Upper lobe of right lung (tissue), 1 donor: ENCODE measurements at places on chromosomes 7 and 10. TPM values are rescaled to one million over a fixed set of nuclear protein-coding genes. Genes with fewer than 3 reads are reported as not detected.

The LLCFC1 gene
- not detected for total RNA-seq

The PLXDC2 gene
- total RNA-seq: 129 TPM

The CPEB3 gene
- 5.7 TPM for total RNA-seq

The MSMB gene
- total RNA-seq: not detected

GRCh38 chr7:73350306-73351068 lies 22.5 kb downstream of the FKBP6 start:
- H3K27ac ChIP-seq: no peak overlapping the region
- no peak for DNase-seq
- H3K36me3 ChIP-seq: no peaks in the 10 kb centered on the region
- H3K4me3 ChIP-seq: no peak overlapping the region

- DNase-seq: no peak
- H3K4me3 ChIP-seq: no peak overlapping the region
- no peaks in the 10 kb centered on the region for H3K4me1 ChIP-seq
- H3K36me3 ChIP-seq: no peaks in the 10 kb centered on the region
These were observed 248.1 kb downstream of the AHR start for GRCh38 chr7:17546592-17546991.

DNA sequence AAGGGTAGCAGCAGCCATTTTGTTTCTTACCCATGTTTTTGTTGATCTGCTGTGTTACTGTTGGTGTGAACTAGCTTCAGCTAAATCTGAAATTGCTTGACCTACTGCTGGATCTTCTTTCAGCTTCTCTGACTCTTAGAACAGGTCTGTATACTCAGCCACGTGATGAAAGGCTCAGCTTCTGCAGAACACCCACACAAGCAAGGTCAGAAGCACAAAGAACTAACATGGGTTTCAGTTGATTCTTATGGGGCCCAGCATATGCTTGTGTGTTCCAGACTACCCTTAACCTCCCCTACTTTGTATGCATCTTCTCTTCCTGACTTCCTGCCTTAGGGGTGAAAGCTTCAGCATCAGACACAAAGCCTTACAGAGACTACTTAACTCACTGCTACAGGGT lies 186.8 kb downstream of the HGF start:
- H3K27ac ChIP-seq: no peak overlapping the region
- no peaks in the 10 kb centered on the region for H3K36me3 ChIP-seq

DNA sequence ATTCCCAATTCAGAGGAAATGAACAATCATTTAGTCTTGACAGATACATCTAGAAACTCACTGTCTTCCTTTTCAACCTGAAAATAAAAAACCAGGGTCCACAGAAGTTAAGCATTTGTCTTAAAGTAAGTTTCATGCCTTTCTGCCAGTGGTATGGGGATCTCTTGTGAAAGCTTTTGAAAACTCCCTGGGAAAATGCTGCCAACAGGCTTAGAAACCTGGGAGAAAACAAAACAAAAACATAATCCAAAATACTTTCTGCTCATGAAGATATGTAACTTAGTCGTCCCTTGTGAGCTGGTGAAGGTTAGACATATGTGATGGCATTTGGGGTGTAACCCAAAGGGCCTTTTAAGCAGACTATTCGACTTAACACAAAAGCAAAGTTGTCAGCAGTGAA lies 66.4 kb upstream of the ZNF438 start:
- DNase-seq: no peak
- H3K27ac ChIP-seq: no peak overlapping the region
- no peaks in the 10 kb centered on the region for H3K4me1 ChIP-seq

DNA sequence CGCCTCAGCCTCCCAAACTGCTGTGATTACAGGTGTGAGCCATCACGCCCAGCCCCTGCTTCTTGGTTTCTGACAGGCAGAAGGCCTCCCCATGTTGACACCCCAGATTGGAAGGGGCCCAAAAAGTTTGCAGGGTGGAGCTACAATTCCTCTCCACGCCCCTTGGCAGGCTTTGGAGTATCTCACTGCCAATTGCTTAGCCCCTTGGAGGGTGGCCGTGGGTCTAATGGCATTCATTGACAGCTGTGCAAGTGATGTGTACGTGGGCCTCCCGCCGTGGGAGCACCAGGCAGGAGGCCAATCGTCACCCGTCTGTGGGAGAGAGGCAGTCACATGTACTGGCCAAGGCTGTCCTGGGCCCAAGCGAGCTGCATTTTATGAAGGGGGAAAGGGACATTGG lies 73.7 kb upstream of the PPIF start:
- H3K4me1 ChIP-seq: peaks cover 60% of the 10 kb centered on the region
- peaks cover 23% of the 10 kb centered on the region for H3K36me3 ChIP-seq
- no peaks in the 10 kb centered on the region for H3K27me3 ChIP-seq
- no peak overlapping the region for H3K4me3 ChIP-seq
- DNase-seq: no peak
